Cardiac ventricle fibroblast (primary cell): ENCODE measurements at places on chromosomes 5 and 9. TPM values are rescaled to one million over a fixed set of nuclear protein-coding genes. Genes with fewer than 3 reads are reported as not detected.

TPPP gene
- 0.06 TPM in 1 of 2 replicates, not detected in the other for total RNA-seq

PROB1 gene
- total RNA-seq, result 1.2 and 2.1 TPM in 2 replicates

S1PR3 gene
- total RNA-seq, result 104 and 107 TPM in 2 replicates

GMCL2 gene
- not detected in 2 replicates for total RNA-seq

OR1J2 gene
- not detected in 2 replicates for total RNA-seq

CDX1 gene
- not detected in 2 replicates for total RNA-seq

TMC1 gene
- total RNA-seq, result not detected in 2 replicates

SLCO4C1 gene
- 0.05 TPM in 1 of 2 replicates, not detected in the other for total RNA-seq

OR13C4 gene
- total RNA-seq, result not detected in 2 replicates

HK3 gene
- total RNA-seq, result not detected in 2 replicates
